ENCODE measurements at places on chromosomes 6 and 20.

GRCh38 chr6:85864453-85865401, 222.0 kb upstream of the SYNCRIP start:
- DNase-seq, result no peak

DNA sequence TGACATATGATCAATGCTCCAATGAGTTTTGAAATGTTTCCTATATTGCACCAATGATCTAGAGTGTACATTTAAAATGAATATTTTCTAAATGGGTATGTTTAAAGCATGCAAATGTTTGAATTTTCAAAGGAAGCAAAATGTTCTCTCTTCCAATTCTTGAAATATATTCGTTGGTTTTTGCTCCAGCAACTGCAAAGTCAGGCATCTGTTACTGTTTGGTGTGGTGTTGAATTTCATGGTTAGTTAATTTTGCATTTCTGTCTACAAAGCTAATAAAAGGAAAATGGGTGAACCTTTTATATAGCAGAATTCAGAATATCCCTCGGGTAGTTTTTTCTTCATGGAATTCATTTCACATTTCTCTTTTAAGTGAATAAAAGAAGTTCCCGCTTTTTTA, 1018.3 kb downstream of the GRIK2 start:
- DNase-seq, result no peak

- no peak for DNase-seq
Observed at GRCh38 chr6:44100088-44100550, 27.1 kb downstream of the MRPL14 start.

DNA sequence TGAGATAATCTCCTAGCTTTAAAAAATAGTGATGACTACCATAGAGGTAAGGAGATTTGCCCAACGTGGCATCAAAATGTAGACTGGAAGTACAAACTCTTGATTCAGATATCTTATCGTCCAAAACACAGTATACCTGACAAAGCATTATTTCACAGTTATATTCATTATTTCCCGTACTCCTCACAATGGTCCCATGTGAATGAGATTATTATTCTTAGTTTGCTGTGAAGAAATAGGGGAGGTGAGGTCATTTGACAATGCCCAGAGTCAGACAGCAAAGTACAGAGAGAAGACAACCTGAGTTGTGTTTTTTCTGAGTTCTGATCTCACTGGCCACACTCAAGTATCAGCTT, 1.2 kb upstream of the TFB1M start:
- no peak for DNase-seq

DNA sequence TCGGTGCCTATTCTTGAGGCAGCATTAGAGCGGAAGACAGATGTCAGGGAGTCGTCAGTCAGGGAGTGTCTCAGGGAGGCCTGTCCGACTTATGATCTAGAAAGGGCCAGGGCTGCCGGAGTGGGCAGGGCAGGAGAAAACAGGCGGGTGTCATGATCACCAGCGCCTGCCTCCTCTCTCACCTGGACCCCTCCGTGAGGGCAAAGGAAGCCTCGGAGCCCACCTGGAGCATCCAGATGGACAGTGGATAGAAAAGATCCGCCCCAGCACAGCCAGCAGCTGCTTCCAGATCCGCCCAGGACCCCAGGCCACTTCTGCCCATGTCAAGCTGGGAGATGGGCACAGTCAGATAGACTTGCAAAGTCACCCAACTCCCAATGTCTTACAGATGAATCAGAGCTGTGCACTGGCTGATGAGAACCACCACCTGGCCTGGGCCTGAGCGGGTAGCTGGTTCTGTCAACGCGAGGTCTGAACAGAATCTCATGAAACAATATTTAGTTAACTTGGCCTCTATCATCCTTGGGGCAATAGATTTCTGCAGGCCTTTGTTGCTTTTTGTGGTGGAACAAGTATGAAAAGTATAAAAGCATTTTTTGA, 22.2 kb downstream of the PSMG4 start:
- DNase-seq, result no peak

Measured in CD4-positive, alpha-beta T cell treated with Interleukin-15 for 1 hour (primary cell).